ENCODE measurements at places on chromosomes 1 and 21.

DNA sequence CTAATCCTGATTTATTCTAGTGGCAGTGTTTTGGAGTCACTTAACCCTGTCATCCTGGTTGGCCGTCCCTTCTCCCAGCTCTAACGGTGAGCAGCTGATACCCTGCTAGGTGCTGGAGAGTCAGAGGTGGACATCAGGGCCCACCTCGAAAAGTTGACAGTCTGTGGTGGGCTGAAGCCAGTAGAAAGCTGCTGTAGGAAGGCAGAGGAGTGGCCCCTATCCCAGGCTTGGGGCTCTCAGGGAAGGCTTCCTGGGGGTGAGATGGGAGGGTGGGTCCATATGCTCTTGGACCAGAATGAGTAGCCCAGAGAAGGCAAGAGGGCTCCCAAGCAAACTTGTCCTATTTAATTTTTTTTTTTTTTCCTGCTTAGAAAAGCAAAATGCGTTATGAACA lies 475 bp upstream of the RPL5 start:
- DNase-seq: no peak

DNA sequence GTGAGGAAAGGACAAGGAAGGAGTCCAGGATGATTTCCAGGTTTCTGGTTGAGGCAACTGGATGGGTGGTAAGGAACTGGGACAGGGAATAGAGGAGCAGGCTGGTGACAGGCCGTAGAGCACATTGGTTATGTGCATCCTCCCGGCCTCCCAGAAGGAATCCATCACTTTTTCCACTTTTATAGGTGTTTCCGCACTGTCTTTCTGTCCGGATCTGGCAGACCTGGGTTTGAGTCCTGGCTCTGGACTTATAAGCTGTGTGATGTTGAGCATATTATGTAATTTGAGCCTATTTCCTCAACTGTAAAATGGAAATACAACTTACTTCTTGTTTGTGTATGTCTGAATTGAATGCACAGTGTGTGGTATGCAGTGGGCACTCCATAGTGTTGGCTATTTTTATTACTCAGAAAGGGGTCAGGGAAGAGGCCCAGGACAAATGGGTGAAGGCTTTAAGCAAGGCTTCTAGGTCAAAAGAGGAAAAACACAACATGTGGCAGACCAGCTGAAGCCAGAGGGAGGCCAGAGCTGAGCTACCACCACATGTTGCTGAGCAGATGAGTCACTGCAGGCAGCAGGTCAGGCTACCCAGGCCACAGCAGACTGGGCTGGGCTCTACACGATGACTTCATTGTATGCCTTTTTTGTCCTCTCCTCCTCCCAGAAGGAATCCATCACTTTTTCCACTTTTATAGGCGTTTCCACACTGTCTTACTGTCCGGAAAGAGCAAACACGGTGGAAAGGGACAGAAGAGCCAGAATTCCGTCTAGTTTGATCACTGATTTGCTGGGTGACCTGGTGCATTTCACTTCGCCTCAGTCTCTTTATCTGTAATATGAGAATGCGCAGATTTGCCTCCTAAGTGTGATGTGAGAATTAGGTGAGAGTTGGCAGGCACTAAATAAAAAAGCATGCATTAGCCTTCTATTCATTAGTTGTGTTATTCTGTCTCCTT lies 791 bp upstream of the MAST2 start:
- no peak for DNase-seq

DNA sequence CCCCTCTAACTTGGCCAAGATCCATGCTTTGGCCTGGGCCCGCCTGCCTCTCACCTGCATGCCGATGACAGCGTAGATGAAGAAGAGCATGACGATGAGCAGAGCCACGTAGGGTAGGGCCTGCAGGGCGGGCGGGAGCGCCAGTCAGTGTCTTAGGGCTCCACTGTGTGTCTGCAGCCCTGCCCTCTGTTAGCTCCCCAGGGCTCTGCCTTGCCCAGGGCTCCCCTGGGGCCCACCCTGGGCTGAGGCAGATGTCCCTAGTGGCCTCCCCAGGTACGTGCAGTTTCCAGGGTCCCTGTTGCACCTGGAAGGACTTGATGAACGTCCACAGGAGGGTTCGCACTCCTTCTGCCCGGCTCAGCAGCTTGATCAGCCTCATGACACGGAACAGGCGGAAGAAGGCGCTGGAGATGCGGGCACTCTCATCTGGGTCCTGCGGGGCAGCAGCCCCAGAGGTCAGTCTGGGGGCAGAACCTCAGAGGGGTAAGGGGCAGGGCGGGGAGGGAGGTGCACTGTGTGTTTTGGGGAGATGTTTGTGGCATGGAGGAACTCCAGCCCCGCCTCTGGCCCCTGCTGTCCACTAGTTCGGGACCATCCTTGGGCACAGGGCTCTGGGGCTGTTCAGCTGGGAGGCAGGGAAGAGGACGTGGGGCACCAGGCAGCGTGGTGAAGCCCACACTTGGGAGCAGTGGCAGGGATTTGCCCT lies 29.8 kb upstream of the KIF21B start:
- no peak for DNase-seq

DNA sequence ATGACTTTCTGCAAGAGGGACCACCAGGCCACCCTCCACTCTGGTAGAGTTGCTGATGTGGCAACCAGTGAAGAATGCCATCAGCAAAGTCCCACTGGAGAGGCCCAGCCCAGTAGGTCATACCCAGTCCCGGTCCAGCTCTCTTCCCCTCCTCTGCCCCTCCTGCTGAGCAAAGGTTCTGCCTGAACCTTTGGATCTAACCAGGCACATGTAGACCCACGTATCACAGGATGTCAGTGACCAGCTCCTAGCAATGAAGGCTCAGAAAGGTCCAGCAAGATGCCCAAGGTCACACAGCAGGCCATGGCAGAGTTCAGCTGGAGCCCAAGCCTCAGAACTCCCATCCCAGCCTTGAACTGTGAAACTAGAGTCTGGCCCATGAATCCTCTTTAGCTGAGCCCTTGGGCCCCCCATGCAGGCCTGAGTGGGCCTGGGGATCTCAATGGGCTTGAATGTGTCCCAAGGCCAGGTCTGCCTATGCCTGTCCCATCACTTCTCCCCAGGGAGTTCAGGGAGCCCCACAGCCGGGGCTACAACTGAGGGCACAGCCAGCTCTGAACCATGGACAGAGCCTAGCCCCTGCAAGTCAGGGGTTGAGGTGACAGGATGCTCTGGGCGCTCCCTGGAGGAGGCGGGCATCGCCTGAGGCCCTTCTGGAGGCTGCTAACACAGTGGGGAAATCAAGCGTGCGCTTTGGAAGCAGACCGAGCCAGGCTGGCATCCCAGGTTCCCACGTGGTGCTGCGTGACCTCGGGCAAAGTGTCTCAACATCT lies 21.4 kb upstream of the PADI1 start:
- DNase-seq: no peak

GRCh38 chr1:214514032-214514818 lies 37.2 kb downstream of the PTPN14 start:
- no peak for DNase-seq

- DNase-seq: no peak
These were observed 91.1 kb downstream of the SSBP3 start for GRCh38 chr1:54315099-54315498.

DNA sequence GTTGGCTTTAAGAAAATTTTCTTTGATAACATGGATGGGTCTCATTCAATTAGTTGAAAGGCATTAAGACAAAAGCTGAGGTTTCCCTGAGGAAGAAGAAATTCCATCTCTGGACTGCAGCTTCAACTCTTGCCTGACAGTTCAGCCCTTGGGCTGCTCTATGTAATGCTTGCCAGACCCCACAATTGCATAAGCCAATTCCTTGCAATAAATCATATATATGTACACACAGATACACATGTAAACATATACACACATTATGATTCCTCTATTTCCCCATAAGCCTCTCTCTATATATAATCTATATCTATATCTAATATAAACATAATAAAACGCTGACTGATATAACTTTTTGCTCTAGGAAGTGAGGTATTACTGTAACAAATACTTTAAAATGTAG lies 301.5 kb upstream of the PRMT6 start:
- DNase-seq: no peak

GRCh38 chr1:53781654-53782053 lies 42.7 kb upstream of the GLIS1 start:
- DNase-seq: no peak

GRCh38 chr1:68617942-68618341 lies 121.1 kb upstream of the DEPDC1 start:
- no peak for DNase-seq

DNA sequence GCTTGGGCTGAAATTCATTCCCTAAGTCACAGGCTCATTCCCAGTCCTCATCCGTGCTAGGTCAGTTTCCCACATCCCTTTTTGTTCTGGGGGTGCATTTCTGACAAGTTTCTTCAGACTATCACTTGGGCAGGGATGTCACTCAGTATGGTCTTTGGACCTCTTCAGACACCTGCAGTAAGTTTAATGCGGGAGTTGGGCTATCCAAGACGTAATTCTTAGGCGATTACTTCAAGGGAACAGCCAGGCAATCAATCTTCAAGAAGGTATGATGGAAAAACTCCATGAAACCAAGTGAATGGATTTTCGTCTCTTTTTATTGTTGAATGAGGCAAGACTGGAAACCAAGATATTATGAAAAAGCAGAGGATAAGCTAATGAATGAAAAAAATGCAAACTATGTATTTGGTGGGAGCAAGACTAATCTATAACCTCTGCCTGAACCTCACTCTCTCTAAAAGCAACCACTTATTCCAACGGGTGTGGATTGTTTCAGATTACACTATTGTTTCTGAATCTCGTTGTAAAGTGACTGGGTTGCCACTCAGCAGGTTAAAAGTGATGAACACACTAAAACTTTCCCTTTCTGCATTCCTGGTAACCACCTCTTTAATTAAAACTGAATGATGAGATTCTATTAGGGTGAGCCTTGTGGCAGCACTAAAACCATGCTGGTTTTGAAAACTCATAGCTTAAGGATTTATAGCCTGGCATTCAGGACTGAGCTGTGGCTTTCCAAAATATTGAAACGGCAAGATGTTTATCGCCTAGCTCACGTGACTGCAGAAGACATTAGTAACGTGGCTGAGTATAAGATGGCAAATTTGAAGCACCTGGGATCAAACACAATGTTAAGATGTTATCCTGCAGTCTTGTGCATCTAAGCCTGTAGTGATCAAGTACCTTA lies 1.1 kb downstream of the RASAL2 start:
- DNase-seq: no peak

DNA sequence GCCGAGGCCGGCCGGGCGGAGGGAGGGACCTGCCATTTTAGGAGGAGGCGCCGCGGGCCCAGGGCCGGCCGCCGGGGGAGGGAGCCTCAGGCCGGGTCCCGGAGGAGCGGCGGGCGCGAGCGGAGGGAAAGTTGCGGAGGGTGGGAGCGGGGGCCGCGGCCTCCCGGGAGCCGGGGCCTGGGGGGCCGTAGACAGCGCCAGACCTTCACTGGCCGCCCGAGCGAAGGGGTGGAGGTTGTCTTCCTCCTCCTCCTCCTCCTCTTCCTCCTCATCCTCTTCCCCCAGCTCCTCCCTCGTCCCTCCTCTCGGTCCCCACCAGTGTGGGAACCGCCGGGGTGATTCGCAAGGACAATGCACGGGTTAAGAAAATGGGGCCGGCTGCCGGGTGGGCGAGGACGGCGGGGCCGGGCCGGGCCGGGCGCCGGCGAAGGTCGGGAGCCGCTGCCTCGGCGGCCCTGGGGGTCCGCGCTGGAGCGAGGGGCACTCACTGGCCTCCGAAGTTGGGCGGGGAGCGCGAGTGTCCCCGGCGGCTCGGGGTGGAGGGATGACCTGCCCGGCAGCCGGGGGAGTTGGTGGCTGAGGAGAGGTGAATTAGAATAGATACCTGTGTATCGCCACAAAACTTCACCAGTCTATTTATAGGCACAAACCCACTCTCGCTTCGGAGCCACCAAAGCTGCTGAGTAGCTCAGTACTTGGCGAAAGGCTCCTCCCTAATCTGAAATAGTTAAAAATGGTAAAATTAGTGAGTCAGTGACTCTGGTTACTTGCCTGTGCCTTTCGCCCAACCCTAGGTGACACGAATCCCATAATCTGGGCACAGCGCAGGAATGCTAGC lies 1.3 kb downstream of the DYRK1A start:
- peak; percentile 73 for DNase-seq

GRCh38 chr1:26529655-26530409 lies at the start of gene RPS6KA1:
TSS of gene RPS6KA1 (plus strand) at chr1:26529761. CDS start at chr1:26529921, 160 bp downstream.
- peak; percentile 77 for DNase-seq

GRCh38 chr1:218642033-218642948 lies 297.2 kb downstream of the TGFB2 start:
- DNase-seq: no peak

- DNase-seq: no peak
These were observed 22.2 kb downstream of the SLC25A33 start for GRCh38 chr1:9561429-9561828.

GRCh38 chr1:43671626-43672330 lies 21.8 kb downstream of the KDM4A start:
- no peak for DNase-seq

DNA sequence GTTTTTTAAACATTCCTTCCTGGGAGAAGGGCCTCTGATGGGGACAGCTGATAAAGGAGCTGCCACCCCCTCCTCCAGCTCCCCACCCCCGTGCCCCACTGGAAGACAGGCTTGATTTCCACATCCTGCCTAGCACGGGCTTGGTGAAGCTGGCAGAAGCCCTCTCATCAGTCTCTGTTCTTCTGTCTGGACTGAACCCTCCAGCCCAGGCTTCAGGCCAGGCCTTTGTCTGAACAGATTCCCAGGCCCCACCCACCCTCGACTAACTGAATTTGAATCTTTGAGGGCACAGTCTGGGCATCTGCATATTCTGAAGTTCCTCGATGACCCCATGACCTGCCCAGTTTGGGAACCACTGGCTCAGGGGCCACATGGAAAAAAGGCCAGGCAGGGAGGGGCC lies 75.3 kb downstream of the CD58 start:
- DNase-seq: peak; percentile 88

DNA sequence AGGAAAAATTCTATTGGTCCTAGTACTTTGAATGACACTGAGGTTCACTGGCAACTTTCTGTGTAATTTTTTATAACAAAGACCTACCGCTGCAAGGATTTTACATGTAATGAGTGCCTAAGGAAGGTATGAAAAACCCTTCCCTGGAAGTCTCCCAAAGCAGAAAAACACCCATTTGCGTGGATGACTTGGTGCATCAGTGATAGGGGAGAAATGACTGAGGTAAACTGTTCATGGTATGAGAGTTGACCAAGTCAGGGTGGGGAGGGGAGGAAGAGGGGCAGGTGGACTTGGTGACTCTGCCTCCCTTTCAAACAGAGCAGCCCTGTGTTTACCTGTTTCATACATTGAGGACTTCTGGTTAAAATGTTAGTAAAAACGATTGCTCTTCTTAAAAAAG lies 78.8 kb upstream of the IPO9 start:
- no peak for DNase-seq

DNA sequence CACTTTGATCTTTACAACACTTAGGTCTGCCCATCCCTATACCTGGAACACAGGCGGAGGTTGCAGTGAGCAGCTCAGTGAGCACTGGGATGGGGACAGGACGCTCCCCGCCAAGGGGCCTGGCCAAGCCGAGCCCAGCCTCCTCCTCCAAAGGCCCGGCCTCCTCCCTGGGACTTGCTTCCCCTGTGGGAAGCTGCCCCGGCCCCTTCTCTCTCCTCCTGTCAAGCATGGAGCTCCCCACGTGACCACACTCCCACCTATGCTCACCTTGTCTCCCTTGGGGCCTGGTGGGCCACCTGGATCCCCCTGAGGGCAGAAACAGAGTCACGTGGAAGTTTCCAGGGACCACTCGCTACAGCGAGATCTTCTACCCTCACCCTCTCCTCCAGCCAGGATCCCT lies 12.9 kb downstream of the COL16A1 start:
- no peak for DNase-seq
